ENCODE measurements at places on chromosomes 4 and X. TPM values are rescaled to one million over a fixed set of nuclear protein-coding genes. Genes with fewer than 3 reads are reported as not detected.

The SPCS3 gene
- 124 TPM for total RNA-seq

The PAGE2 gene
- total RNA-seq = not detected

The H2AZ1 gene
- 1,227 TPM for total RNA-seq

The SYTL5 gene
- 1.3 TPM for total RNA-seq

The PKD2 gene
- total RNA-seq = 14.2 TPM

The CCKAR gene
- total RNA-seq = not detected

The IL2 gene
- total RNA-seq = not detected

The PRSS12 gene
- 0.07 TPM for total RNA-seq

The GPR50 gene
- total RNA-seq = not detected

The ITM2A gene
- total RNA-seq = 0.26 TPM

The APLN gene
- 3.8 TPM for total RNA-seq

The ARAP2 gene
- total RNA-seq = 2.8 TPM

The PCDH19 gene
- not detected for total RNA-seq

The ZDHHC15 gene
- not detected for total RNA-seq

The EXOC1L gene
- not detected for total RNA-seq

The FMR1NB gene
- total RNA-seq = not detected

The MTCP1 gene
- 2.9 TPM for total RNA-seq

The POU3F4 gene
- not detected for total RNA-seq

Data from HT1080 (cell line).